Stimulated activated CD4-positive, alpha-beta T cell treated with anti-CD3 and anti-CD28 coated beads, Interleukin-2, amount 100 ng/mL, for 4 hours (primary cell): ENCODE measurements at places on chromosomes 13 and 19.

DNA sequence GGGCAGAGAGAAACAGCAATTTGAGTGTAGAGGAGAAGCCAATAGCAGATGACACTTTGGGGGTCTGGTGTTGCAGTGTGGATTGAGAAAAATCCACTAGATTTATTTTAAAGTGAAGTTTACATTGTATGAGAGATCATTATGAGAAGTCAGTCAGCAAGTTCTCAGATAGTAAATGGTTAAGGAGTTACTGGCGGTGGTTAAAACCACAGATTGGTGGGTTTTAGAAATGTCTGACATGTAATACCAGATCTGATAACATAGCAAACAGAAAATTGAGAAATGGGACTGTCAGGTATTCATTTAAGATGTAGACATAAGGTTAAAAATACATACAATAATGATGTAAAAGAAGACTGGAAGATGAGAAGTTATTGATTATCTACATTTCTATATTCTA, 7.2 kb downstream of the ABHD13 start:
- DNase-seq = no peak

- no peak for DNase-seq
These were observed 190.0 kb upstream of the GPR12 start for GRCh38 chr13:26950546-26950945.

DNA sequence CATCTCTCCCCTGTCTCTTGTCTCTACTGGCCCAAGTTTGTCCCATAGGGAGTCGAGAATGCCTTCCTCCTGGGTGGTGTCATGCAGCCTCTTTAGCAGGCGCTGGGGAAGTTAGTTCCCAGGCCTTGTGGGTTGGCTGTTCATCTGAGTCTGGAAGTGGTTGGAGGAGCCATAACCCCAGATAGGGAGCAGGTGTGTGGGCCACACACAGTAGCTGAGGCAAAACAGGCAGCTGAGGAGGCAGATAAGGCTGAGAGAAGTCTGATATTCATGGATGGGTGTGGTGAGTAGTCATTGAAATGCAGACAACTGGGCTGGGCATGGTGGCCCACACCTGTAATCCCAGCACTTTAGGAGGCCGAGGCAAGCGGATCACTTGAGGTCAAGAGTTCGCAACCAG, 40.9 kb upstream of the KPNA3 start:
- DNase-seq = no peak

DNA sequence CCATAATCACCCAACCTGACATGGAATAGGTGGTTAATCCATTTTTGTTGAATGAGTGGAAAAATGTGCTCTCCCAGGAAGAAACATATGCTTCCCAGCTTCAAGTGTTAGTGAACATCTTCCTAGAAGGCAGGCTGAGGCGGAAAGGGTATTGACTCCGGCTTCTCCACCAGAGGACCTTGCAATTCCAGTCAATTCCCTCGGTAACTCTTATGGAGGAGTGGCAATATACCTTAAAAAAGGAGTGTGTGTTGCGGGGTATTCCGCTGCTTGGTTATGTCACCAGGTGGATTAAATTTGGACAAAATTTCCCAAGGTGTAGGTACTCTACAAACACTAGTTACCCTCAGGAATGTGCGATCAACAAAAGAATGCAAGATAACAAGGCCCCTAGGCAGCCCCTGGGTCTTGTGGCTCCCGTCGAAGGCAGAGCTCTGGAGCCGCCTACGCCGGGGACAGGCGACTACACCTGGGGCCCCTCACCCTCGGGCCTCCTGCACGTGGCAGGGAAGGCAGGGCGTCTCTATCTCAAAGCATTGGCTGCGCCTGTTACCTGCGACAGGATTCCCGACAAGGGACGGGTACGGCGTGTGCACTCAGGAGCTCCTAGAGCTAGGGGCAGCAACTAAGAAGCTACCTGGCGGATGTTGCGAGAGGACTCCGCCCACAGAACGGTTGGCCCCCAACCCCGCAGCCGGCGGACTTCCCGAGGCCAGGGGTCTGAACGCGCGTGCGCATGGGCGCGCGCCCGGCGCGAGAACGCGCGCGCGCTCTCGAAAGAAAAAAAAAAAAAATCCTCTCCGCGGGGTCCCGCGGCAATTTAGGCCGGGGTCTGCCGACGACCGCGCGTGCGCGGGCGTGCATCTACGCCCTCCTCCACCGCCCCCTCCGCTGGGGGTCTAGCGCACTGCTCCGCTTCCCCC, at the start of gene WDR87:
TSS of gene WDR87 (minus strand) at position 649 of the 923 bp plus-strand sequence. CDS start 8,355 bp downstream, outside the sequence.
- DNase-seq = peak; percentile 4

DNA sequence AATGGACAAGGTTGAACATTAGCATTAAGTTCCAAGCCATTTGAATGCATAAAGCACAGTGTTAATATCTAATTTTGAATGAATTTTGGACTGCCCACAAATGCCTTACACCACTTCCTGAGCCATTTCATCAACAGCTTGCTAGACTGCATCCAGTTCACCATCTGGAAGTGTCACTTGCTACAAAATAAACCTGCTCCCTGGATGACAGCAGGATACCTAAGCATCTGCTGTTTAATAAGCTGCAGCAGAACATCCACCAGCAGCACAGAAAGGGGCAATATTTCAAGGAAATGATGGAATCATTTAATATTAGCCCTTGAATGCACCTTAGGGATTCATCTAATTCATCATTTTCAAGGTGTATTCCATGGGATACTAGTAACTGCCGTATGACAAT, 76.6 kb upstream of the PCDH9 start:
- no peak for DNase-seq

DNA sequence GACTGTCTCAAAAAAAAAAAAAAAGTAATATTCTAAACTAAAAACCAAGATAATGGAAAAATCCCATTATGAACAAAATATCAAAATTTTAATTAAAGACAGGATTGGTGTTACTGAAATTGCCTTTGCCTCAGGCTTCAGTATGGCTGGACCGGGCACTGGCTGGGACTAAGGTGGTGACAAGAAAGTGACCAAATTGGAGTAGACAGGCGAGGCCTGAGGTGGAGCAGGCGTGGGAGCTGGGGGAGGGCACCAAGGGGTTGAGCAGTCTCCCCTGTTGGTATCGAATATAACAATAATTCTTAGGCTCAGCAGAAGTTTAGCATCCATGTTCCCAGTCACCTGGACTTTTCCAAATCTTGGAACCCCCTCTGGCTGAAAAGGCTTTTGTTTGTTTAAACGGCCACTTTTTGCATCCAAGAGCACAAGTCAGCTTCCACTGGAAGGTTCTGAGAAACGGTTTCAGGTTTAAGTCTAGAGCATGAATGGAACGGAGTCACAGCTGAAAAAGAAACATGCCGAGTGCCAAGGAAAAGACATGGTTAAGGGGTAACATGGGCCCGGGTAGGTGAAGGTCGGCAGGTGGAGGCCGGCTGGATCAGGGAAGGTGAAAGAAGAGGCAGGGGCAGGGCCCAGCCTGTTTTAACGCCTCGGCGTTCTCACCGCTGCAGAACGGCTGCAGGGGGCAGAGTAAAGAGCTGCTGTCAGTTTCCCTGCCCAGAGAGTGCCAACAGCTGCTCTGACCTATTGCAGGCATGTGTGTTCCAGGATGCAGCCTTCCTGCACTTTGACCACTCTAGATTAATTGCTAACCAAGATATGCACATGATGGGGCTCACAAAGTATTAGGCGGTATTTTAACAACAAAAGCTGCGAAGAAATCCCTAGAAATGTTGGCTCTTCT, 104.4 kb downstream of the TM9SF2 start:
- peak; percentile 24 for DNase-seq

DNA sequence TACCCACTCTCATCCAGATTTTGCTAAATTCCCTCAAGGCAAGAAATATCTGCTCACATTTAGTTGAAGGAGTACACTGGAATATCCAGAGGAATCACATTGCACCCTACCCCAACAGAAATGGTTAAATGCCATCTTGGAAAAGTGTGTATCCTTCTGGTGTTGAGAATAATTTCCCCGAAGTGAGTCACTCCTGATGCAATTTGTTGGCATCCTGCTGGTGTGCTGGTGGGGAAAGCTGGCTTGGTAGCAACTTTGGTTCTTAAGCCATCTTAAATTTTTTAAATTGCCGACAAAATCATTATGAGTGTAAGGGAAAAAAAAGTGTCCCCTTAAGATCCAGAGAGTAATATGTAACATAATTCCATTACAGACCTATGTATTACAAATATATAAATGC, 337.3 kb upstream of the DACH1 start:
- DNase-seq = no peak

GRCh38 chr13:112530861-112531260, 57.1 kb downstream of the TUBGCP3 start:
- no peak for DNase-seq

DNA sequence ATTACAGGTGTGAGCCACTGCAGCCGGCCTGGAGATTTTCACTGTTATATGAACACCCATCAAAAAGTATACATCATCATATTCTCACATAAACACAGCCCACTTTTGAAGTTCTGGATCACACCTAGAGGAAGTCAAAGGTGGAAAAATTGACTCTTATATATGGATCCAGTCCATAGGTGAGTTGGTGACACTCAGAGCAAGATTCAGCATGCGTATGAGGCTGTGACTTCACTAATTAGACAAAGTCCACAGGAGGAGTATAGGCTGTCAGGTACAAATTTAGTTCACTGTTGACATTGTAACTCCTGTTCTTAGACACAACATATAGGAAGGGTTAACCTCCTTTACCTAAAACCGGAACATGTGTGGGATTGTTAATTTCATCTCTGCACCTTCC, 31.4 kb upstream of the ZNF254 start:
- DNase-seq = no peak

DNA sequence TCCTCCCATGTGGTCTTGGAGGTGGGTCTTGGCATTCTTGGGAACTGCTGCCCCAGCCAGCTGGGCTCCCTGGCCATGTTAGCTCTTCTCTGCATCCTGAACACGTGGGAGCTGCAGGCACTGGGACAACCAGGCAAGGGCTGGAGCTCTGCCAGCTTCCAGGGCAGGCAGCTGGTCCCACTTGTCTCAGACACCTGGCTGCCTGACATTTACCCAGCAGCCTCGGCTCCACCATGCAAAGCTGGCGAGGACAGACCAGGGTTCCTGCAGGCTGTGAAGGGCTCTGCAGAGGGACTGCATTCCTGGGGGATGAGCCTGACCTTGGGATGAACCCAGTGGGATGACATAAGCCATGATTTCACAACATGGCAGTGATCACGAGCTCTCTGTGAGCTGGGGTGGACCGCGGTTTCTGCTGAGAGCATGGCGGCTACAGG, 99.0 kb upstream of the TSHZ3 start:
- DNase-seq = no peak

DNA sequence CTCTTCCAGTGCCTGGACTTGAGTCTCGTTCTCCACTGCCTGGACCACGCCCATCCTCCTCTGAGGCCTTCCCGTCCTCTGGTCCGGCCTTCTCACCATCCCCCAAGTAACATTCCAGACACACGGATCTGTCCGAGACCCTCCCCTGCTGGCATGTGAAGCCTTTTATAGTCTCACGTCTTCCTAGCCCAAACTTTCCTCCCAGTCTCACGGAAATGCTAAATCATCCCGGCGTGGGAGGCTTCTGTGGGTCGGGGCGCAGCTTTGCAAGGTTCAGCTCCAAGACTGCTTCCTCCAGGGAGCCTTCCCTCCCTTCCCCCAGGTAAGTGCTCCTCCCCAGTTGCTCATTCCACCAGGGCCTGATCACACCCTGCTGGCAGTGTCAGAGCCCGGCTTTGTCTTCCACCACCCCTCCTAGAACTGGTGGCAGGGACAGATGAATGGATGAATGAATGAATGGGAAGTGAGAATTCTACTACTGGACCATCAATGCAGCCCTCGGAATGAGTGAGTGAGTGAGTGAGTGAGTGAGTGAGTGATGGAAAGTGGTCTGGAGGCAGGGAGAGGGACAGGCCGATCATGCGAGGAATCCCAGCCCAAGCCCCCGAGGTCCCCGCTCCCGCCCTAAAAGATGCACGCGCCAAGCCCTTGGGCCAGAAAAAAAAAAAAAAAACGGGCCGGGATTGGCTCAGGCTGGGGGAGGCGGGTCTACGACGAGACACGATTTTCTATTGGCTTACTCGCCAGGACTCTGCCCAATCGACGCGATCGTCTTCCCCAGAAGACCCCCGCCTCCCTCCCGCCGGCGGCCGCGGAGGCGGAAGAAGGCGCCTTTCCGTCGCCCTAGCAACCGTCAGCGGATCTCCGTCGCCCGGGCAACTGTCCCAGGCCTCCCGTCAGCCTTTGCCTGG, 9.3 kb downstream of the EPHX3 start:
- peak; percentile 64 for DNase-seq

- no peak for DNase-seq
These were observed 12.7 kb upstream of the AKAP8L start for GRCh38 chr19:15431396-15432017.

- DNase-seq = no peak
These were observed 164.2 kb downstream of the ABCC4 start for GRCh38 chr13:95137096-95137495.

- no peak for DNase-seq
These were observed 144.0 kb downstream of the KDM4B start for GRCh38 chr19:5112681-5113575.

GRCh38 chr13:50078231-50078894, 63.1 kb downstream of the KCNRG start:
- DNase-seq = no peak

DNA sequence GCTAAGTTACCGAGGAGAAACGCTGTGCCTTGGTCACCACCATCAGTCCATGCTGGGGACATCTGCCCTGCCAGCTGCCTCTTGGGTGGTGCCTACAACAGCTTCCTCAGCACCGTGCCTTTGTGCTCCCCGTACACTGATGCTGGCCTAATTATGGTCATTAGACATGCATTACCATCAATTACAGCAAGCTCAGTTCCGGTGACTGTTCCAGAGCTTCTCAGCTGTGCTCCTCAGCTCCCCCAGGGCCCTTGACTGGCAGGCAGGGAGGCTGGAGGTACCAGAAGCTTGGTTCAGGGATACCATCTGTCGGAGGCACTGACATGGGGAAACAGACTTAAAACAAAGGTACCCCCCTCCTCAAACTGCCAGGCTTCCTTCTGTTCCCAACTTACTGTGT, 40.2 kb downstream of the CILP2 start:
- DNase-seq = no peak

DNA sequence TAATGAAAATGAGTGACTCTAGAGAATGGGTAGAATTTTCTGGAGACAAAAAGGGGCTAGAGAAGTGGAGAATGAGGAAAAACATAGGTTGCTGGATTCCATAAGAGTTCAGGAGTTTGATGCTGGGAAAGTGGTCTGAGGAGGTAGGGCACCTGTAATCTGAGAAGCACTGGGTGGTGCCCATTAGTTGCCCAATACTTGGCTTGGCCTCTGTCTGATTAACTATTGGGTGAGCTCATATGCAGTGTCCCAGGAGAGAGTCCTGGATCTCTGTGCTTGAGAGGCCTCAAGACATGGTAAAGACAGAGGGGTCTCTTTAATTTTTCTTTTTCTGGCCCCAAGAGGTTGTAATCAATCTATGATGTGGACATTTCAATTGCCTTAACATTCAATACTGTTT, 390.1 kb downstream of the TDRD3 start:
- no peak for DNase-seq

- DNase-seq = no peak
These were observed 1114.5 kb upstream of the ATXN8OS start for GRCh38 chr13:68993154-68993553.
